ENCODE measurements at places on chromosomes 7 and 10.

GRCh38 chr7:120131096-120131839, 141.7 kb upstream of the KCND2 start:
- DNase-seq = no peak

DNA sequence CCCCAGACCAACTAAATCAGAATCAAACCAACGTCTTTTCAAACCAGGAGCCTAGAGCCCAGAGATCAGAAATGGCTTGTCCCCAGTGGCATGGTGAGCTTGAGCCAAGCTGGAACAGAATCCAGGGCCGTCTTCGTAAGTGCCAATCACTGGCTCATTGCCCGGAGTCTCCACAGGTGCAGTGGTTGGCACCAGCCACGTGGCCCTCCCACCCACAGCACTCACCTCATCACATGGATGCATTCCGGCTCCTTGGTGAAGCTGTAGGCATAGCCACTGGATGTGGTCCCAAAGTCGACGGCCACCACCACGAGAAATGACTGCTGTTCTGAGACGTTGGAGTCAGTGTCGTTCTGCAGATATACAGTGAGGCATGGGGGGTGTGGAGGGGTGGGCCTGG, 37.4 kb downstream of the HSPA12A start:
- no peak for DNase-seq

- no peak for DNase-seq
Observed at GRCh38 chr10:86904600-86904999, 52.8 kb downstream of the MMRN2 start.

DNA sequence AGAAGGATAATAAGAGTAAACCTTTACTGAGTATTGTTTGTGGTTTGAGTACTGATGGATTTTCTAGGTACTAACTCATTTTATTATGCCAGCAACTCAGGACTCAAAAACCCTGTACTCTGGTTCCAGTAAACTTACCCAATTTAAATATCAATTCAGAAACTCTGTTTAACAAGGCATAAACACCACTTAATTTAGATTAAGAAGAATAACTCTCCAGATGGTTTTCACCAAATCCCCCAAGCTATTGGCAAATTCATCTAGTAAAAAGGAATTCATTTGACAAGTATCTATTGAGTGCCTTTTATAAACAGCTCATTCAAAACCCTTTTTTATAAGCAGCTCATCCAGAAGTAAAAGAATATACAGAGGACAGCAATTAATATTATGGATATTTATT, 572.4 kb downstream of the PHTF2 start:
- DNase-seq = no peak

DNA sequence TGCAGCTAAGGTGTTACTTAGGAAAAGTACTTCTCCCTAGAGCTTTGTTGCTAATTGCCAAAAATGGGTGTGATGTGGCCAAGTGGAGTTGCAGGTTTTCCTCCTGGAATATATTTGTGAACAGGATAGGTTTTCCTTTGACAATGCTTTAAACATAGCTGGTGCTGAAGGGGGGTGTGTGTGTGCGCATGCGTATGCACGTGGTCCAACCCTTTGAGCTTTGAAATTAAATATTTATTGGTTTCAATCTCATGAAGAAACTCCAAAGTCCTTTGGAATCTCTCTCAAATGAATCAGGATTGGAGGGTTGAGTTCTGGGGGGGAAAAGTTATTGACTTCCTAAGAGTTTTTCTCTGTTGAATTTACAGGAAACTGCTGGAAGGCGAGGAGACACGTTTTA, 11.1 kb downstream of the INA start:
- no peak for DNase-seq

GRCh38 chr10:121596689-121597503, 1.3 kb downstream of the FGFR2 start:
- DNase-seq = no peak

DNA sequence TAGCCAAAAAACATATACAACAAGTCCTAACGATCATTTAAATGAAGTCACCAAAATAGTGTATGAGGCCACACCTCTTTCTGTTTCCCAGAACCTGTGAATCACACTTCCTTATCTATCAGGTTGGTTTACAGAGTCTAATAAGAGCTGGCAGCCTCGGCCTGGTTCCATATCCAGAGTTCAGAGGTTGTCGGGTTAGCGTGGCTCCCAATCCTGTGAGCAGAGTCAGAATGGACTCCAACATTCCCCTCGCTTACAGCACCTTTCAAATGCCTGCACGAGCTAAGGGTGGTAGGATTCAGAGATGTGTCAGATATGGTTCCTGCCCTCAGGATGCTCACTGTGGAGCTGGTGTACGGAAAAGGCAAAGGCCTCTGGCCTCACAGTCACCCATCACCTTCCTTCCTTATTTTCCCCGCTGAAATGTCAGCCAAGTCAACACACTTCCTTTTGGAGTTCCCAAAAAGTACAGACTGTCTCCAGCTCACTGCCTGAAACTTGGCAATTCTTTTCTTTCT, 6.0 kb downstream of the IL15RA start:
- peak; percentile 37 for DNase-seq

DNA sequence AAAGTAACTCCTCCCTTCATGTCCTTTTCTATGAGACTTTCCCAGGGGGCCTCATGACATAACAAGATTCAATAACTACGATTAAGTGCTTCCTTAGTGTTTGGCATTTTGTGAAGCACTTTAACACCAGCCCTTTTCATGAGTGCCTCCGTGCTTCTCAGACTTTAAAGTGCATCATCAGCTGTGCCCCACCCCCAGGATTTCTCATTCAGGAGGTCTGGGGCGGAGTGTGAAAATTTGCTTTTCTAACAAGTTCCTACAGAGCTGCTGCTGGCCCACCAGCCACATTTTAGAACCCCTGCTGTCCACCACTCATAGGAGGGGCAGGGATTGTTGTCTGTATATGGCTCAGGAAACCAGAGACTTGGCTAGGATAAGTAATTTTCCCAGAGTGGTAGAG, 445.3 kb downstream of the LRMDA start:
- no peak for DNase-seq

DNA sequence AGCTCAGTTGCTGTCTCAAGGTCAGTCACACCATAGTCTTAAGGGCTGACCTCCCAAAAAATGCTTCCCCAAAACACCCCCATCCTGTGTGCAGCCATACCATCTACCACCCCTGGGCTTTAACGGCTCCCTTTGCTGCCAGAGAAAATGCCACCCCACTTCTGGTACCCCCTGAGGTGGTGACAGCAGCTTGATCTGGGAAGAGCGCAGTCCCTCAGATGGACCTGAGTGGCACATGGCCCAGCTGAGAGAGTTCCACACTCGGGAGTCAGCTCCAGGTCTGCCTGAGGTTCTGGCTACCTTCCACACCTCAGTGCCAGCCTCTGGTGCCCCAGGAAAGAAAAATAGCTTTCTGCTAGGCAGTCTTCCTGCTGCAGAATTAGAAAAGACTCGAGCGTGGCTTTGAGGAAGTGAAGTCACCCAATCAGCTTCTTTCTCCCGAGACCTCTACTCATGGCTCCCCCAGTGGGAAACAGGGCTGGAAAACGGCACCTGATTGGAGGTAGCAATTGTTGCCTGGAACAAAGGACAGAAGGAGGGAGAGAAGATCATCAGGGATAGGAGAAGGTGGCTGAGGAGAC, 151.7 kb downstream of the ARHGAP21 start:
- no peak for DNase-seq

DNA sequence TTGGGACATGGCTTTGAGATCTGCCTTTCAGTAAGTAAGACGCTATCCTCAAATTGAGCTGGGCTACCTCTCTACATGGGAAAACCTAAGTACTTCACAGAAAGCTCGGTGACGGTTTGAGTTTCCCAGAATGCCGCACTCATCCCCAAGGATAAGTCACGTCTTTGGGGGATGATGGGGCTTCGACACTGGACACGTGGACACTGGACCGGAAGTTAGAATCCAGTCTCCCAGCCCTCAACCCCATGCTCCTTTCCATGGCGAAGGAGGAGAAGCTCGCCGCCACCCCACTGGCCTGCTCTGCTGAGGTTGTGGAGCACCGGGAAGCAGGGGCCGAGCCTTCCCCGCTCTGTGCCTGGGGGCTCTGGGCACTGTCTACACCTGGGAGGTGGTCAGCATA, 27.5 kb downstream of the PTPRE start:
- no peak for DNase-seq

DNA sequence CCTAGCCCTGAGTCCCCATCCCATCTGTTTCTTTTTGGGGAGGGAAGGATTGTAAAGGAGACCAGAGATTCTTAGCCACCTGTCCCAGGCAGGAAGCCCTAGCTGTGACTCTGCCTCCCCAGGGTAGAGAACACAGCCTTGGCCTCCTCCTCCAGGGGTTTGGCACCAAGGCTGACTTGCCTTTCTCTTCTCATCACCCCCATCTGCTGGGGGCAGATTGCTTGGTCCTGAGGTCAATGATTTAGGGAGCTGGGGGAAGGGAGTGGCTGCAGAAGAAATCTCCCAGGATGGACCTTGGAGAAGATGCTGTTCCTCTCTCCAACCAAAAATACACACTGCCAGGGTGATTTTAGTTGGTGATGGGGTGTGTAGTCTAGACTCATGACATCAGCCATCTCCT, 2.6 kb upstream of the MNX1 start:
- no peak for DNase-seq

DNA sequence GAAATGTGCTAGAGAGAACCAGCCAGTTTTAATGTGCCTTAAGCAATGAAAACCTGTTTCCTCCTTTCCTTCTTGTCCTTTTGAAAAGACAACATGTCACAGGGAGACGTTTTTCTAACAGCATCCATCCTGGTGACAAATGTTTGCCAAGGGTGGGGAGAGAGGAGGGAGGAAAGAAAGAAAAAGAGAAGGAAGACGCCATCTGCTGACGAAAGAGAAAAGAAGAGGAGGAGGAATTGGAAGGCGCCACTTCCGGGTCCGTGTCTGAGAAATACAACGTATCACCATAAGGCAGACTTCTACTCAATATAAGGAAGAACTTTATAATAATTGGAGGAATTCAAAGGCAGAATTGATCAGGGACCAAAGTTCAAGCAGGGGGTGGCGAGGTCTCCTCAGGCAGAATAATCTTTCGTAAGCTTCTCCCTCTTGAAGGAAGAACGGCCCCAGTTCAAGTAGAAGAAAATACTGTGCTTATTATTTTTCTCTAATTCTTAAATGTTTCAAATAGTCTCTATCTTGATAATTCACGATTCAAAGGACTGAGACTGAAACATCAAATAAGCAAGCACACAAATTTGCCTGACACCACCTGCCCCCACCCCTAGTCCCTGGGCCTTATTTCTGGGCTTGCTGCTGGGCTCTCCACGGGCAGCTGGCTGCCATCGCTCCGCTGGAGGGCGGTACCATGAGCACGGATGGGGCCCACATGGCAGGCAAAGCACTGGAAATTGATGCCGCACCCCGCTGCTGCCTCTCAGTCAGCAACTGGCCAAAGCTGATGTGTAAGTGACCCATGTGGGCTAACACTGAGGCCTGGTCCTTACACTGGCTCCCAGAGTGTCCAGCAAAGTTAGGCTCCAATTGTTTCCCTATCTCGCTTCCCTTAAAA, 273.7 kb upstream of the KLF14 start:
- DNase-seq = peak; percentile 56

GRCh38 chr10:23405540-23405939, 33.3 kb upstream of the OTUD1 start:
- DNase-seq = no peak

GRCh38 chr7:75762350-75762917, 9.6 kb downstream of the CCL26 start:
- DNase-seq = peak; percentile 58

DNA sequence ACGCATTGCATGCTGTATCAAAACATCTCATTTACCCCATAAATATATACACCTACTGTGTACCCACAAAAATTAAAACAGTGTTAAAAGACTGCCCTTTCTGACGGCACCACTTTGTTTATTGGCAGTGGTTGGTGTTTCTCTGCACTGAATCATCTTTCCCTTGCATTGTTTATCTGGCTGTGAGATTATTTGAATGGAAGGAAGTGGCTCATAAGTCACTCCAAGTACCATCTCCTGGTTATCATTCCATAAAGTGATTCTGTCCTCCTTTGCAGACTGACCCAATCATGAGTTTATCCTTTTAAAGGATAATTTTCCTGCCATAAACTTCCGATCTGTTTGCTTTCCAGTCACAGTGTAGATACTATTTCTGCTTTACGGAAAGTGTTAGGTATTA, 183.8 kb downstream of the CAMK1D start:
- DNase-seq = no peak

- DNase-seq = no peak
Observed at GRCh38 chr10:94997741-94998174, 59.3 kb downstream of the CYP2C9 start.

GRCh38 chr10:113426181-113426877, 126.5 kb upstream of the HABP2 start:
- no peak for DNase-seq

DNA sequence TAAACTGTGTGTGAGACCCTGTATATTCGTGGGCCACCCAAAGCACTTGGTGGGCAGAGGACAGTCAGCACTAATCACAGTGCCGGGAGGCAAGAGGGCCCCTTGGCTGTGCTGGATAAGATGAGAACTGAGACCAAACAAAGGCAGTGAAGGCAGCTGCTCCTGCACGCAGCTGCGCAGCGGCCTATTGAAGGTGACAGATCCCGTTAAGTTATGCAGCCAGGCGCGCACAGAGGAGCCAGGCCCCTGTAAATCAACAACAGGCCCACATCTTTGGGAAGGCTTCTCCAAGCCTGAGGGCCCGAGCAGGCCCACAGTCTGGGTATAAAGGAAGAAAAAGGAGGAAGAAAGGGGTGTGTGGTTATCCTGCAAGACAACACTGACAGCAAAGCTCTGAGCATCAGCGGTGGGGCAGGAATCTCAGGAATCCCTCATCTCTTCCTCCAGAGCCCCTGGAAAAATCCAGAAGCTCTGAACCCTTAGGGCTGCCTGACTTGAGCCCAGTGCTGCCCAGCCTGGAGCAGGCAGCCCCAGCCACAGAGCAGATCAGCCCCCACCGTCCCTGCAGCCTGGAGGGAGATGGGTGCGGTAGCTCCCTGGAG, 154.2 kb downstream of the ARHGAP12 start:
- no peak for DNase-seq

DNA sequence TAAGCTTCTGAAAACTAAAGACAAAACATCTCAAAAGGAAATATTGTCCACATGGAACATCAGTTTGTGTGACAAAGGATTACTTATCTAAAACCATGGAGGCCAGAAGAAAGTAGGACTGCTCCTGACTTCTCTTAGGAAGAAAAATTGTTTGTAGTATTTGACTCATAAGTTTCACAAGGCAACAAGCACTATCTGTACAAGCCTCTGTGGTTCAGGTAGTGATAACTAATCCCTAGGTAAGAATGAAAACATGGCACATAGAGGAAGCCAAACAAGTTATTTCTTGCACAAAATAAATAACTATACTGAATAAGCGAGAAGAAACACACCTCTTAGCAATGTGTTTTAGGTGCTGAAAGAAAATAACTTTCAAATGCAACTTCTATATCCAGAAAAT, 30.3 kb downstream of the TFPI2 start:
- no peak for DNase-seq

- no peak for DNase-seq
Observed at GRCh38 chr7:51237446-51238133, 79.0 kb downstream of the COBL start.

DNA sequence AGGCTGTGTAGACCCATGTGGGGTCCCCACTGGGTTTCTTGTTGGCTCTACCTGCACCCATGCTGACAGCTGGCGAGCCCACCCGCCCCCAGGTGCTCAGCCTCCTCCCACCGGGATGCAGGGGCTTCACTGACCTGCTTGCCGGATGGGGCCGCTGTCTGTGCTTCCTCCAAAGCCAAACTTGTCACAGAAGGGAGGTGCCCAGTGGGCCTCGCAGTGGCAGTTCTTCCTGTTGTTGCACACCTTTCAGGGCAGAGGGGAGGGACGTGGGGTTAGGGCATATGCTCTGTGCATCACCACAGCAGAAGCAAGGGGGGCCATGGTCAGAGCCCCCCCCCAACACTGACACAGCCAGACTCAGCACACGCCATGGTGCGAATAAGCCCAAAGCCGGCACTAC, 146.5 kb downstream of the FANK1 start:
- DNase-seq = peak; percentile 7

- no peak for DNase-seq
Observed at GRCh38 chr10:33459602-33460001, 125.1 kb upstream of the NRP1 start.
